Fibroblast of skin of back (primary cell): ENCODE measurements at places on chromosomes 1 and 21.

GRCh38 chr21:41833497-41834115 is 45.5 kb downstream of the PRDM15 start:
- DNase-seq: no peak

DNA sequence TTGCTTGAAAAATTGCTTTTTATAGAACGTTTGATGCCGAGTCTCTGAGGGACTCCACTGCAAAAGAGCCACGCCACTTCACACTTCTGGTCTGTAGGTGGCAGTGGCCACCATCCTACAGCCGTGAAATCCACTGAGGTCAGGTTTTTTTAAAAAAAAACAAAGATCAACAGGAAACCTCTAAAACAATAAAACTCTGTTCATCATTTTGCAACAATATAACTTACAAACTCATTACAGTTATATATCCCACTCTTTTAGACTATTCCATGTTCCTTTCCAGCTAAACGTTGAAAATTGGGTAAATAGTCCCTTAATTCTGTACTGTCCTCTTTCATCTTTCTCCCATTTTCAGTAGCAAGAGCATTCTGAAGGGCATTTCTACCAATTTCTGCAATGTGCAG is 64.6 kb upstream of the FMN2 start:
- peak; percentile 62 for DNase-seq

DNA sequence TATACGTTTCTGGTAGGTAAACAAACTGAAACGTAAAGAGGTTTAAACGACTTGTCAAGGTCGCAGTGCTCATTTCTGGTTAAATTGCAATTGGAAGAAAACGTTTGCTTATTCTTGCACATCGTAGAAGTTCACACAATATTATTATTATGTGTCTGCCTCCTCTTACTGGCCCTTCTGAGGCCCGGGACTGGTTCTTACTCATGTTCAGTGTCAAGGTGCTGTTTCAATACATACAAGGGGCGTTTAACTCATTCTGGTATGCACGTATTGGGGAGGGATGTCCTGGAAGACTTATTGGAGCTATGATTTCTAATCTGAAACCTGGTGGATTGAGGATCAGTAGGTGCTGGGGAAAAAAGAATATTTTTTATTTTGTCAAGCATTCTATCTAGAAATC is 932 bp downstream of the RPF1 start:
- DNase-seq: no peak

DNA sequence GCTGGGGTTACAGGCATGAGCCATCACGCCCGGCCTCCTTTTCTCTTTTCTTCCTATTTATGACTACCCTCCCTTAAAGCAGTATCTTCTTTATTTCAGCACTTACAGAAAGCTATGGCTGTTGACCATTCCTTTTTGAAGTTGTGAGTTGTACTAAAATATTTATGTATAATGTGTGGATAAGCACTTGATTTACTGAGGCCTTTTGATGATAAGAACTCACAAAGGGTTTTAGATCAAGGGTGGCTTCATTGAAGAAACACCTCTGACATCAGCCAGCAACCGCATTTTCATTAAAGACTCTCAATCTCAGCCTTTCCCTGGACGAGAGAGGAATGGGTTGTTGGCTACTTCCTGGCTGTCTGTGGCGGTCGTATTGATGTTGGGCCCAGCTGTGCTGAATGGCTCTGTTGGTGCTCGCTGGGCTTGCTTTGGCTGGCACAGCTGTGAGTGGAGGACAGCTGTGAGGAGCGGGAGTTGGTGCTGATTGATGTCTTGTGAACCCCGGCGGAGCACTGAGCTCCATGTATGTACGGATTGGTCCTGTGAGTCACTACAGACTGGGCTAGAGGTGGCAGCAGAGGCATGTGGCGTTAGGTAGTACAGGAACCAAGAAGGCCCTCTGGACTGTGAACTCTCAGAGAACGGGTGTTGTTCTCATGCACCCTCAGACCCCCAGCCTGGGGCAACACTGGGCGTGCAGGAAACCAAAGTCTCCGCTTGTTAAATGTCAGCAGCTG is 208.8 kb downstream of the KIF26B start:
- peak; percentile 7 for DNase-seq

- DNase-seq: no peak
Observed at GRCh38 chr1:41366455-41367287, 5.4 kb downstream of the FOXO6 start.

- DNase-seq: no peak
Observed at GRCh38 chr1:155531624-155532023, 31.0 kb downstream of the ASH1L start.

DNA sequence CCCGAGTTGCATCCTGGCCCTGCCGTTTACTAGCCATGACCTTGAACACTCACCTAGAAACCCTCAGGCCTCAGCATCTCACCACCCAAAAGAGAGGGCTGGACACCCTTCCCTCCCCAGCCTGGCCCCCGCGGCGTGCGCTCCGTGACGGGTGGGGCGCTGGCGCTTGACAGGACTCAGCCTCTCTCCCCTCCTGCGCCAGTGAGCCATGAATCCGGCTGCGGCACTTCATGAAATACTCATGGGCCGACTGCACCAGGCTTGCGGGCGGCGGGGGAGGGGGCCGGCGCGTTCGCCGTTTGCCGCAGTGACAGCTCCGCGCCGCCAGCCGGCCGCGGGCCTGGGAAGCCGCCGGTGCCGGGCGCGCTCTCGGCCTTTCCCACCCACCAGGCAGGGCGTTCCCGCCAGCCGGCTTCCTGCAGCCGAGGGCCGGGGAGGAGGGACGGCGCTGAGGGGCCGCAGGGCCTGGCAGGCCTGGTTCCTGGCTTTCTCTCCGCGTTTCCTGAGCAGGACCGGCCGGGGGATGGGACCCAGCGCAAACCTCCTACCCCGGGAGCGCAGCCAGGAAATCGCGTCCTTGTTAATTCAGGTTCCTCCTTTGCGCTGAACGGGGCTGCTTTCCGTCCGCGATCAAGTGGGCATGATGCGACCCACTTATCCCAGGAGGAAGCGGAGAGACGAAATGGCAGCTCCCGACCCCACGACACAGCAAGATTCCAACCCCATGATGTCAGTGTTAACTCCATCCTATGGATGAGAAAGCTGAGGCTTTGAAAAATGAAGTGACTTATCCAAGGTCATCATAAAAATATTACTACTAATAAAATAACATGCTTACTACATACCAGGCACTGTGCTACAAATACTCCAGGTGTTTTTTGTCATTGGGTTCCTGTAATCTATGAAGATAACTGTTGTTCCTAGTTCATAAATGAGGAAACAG is 9.1 kb upstream of the LUZP1 start:
- DNase-seq: peak; percentile 88

GRCh38 chr1:119384591-119384990 is 16.0 kb downstream of the HAO2 start:
- no peak for DNase-seq

GRCh38 chr1:101713760-101714159 is 283.0 kb downstream of the OLFM3 start:
- no peak for DNase-seq

- peak; percentile 34 for DNase-seq
Observed at GRCh38 chr1:184836141-184836540, 81.5 kb upstream of the EDEM3 start.

- DNase-seq: no peak
Observed at GRCh38 chr21:44790368-44790767, 11.3 kb downstream of the UBE2G2 start.

DNA sequence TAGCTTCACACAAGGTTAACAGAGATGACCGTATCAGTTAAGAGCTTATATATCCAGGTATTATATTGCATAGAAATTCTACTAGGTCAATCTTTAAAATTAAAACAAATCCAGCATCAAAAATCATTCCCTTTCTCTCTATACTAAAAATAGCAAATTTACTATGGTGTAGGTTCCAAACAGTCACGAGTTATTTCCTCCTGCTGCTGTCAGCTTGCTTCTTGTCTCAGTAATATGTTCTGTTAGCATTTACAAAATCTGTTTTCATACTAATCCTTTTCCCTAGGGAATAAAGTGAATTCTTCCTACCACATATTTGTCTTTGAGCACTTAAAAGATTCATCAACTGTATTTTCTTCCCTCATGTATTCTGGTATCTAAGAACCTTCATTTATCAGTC is 2.5 kb downstream of the WDR26 start:
- peak; percentile 64 for DNase-seq

GRCh38 chr1:21317035-21317689 is 26.9 kb upstream of the ECE1 start:
- DNase-seq: peak; percentile 69

DNA sequence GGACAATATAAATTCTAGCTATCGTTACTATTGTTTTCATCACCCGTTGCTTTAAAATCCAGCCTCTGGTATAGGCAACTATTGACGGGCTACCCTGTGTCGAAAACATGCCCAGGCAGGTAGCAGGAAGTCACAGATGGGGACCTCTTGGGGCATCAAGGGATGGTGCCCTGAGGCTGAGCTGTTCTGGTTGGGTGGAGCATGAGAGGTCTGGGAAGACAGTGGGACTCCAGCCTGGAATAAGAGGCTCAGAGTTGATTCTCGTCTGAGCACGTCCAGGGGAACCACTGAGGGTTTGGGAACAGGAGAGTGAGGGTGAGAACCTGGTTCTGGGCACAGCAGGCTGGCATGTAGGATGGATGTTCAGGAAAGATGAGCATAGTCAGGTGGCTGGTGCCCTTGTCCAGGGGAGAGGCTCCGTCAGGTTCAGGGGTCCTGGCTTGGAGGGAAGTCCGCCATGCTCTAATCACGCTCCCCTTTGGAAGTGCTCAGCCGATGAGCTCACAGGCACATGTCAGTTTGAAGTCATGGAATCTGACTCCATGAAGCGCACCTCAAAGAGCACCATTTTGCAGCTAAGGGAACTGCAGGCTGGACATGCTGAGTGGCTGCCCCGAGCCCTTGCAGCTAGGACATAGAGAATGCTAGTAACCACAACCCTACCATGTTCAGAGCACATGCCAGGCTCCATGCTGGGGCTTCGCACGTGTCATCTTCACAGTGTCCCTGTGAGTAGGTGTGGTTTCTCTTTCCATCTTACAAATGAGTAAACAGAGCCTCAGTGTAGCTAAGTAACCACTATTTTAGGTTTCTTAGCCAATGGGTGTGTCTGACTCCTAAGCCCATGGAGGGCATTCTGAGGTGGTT is 21.0 kb downstream of the PCSK9 start:
- DNase-seq: peak; percentile 40

DNA sequence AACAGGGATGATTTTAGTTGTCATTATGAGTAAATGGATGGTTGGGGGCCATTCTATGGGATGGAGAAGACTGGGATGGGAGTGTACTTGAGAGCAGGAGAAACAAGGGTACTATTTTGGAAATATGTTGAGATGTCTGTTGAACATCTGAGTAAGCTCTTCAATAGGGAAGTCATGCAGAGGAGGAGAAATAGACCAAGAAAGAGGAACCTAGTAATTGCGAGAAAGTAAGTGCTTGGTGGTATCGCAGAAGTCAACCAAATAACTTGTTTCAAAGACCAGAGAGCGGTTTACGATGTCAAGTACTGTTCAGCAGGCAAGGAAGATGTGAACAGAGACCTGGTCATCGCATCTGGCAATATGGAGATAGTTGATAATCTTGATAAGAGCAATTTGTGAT is 22.4 kb upstream of the CHRM3 start:
- no peak for DNase-seq

GRCh38 chr21:38272215-38272614 is 15.4 kb downstream of the KCNJ15 start:
- DNase-seq: no peak

DNA sequence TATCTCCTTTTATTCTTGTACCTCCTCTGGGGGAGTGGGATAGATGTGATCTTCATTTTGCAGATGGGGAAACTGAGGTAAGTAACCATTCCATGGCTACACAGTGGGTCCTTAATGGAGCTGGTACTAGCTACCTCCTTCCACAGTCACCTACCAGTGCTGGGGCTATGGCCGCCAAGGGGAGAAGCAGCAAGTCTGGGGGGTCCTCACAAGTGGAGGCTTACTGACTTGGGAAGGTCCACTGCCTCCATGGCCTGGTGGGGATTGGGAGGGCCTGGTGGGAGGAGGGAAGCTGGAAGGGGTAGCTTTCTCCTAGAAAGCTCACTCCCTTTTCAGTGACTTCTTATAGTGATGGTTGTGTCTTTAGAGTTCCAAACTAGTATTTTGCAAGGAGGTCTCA is 5.9 kb upstream of the FOXO6 start:
- DNase-seq: no peak

DNA sequence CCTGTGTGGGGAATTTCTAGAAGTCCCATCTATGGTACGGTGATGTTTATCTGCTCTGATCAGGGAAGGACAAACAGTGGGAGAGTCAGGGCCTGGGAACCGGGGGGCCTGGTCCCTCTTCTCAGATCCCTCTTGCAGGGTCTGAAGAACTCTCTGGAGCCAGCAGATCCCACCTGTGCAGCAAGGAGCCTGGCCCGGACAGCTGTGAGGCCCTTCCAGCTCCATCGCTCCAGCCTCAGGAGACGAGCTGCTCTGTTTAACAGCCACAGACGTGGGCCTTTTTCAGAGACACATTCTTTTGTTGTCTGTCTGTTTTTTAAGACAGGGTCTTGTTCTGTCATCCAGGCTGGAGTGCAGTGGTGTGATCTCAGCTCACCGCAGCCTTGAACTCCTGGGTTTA is 14.5 kb downstream of the C1orf174 start:
- DNase-seq: no peak

GRCh38 chr1:111903148-111903870 is 86.2 kb downstream of the KCND3 start:
- no peak for DNase-seq

DNA sequence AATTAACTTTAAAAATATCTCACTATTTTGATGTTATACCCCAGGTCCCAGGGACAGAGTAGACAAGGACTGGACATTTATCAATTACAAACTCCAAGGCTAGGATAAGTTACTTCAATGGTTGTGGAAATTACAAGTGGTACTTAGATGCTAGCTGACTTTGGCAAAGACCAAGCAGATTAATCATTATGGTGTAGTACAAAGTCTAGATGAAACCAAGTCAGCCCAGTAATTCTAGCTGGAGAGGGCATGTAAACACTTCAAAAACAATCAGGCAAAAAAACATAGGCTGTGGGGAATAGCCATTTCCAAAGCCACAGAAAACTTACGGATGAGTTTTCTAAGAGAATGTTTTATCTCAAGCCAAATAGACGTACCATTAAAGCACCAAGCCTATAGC is 124.5 kb downstream of the TSEN15 start:
- no peak for DNase-seq

DNA sequence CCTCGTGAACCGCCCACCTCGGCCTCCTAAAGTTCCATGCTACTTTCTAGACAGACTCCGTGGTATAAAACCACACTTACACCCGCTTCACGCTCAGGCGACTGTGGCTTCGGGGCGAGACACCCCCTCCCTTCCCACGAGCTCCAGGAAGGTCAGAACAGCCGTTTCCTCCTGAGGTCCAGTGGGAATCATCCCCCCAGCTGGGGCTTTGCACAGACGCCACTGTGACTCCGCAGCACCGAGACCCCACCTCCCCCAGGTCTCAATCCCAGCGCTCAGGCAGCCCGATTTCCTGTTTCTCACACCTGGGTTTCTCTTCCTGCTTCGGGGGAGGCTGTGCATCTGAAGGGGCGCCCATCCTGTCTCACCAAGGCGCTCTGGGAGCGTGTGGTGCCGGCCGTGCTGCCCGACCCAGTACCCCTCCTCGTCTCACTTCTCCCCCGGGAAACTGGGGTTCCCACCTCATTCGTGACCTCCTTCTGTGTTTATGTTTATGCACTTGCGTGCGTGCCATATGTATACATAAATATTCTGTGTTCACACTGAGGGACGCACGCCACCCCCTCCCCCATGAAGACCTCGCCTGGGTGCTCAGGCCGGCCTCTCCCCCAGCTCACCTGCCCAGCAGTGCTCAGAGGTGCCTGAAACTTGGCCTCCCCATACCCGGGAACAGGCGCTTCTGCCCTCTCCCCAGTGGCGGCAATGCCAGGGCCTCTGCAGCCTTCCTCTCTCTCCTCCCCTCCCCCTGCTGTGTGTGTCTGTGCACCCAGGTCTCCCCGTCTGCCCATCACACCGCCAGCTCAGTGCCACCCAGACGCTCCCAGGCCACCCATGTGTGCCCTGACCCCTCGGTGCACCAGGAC is 14.6 kb downstream of the SLC35E2B start:
- no peak for DNase-seq
